ENCODE measurements at places on chromosomes 1 and 21. TPM values are rescaled to one million over a fixed set of nuclear protein-coding genes. Genes with fewer than 3 reads are reported as not detected.

- no peak for DNase-seq
These were observed 255.0 kb upstream of the ADGRL2 start for GRCh38 chr1:81545734-81546133.

DNA sequence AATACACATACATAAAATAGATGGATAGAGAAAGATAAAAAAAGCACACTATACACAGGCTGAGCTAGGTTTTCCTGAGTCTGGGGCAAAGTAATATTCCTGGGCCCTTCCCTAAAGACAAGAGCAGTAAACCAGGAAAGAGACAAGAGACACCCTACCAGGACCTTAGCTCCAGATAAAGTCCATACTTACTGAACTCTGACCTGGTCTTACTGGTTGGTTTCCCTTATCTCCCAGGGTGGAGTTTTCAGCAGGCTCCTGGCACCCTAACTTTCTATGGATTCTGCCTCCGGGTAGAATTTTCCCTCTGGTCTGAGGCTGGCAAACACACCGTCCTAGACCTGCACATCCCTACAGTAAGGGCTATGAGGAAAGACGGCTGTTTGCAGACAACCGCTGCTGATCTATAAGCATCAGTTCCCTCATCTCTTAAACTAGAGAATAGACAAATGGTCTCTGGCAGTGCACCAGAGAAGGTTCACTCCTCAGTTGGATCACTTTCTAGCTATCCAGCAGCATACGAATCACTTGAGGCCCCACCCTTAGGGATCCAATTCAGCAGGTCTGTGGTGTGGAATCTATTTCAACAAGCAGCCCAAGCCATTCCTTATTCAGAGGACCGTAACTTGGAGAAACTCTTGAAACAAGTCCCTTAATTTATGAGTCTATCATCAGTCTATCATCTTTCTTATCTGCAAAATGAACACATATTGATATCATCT, 52.0 kb downstream of the ARHGEF11 start:
- no peak for DNase-seq

DNA sequence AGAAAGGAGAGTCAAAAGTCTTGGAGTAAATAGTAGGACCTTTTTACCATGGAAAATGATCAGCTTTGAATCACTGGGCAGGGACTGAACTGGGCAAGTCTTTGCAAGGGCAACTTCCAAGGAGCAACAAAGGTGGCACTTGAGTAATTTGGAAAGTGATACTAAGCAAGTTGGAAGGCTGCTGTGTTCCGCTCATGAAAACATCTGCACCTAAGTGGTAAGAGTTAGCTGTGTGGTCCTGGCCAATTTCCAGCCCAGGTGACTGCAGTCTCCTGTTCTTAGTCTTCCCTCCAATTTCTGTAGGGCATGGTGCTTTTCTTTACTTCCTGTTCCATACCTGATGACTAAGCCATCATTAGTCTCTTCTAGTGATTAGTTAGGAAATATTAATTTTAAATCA, 35.5 kb upstream of the PRDM2 start:
- no peak for DNase-seq

- DNase-seq = no peak
These were observed 30.0 kb downstream of the PRKACB start for GRCh38 chr1:84174051-84174556.

- no peak for DNase-seq
These were observed 190.7 kb downstream of the HLX start for GRCh38 chr1:221069986-221070385.

GRCh38 chr1:34684266-34684665, 70.6 kb upstream of the GJB5 start:
- DNase-seq = peak; percentile 34

DNA sequence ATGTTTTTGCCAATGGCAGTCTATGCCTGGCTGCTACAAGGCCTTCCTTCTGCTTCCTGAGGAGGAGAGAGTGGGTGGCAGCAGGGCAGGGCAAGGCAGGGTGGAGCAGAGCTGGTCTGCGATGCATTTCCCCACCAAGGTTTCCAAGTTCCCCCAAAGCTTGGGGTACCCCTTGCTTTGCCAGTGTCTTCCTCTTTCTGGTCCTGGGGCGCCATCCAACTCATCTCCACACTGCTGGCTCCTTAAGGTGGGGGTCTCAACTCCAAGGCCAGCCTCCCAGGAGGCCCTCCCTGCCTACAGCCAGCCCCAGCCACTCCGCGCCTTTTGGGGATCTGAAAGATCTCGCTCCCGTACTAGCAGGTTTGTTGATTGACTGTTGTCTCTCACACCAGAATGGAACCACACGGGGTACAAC, 3.9 kb upstream of the SKI start:
- DNase-seq = no peak

- no peak for DNase-seq
These were observed 23.2 kb downstream of the INSL5 start for GRCh38 chr1:66777831-66778230.

GRCh38 chr1:91725989-91726721, 159.8 kb downstream of the TGFBR3 start:
- DNase-seq = no peak

The NPPB gene
- total RNA-seq = not detected

The TNFRSF8 gene
- total RNA-seq = not detected

The IVL gene
- total RNA-seq = not detected

The ELAVL4 gene
- not detected for total RNA-seq

The CELA3A gene
- not detected for total RNA-seq

The SPATA21 gene
- total RNA-seq = not detected

The PBX1 gene
- total RNA-seq = 27.9 TPM

The CHIA gene
- total RNA-seq = not detected
